GM06990 (cell line): ENCODE measurements at places on chromosomes 3 and 15.

GRCh38 chr3:88113311-88114162 lies 36.2 kb upstream of the C3orf38 start:
- no peak for DNase-seq

DNA sequence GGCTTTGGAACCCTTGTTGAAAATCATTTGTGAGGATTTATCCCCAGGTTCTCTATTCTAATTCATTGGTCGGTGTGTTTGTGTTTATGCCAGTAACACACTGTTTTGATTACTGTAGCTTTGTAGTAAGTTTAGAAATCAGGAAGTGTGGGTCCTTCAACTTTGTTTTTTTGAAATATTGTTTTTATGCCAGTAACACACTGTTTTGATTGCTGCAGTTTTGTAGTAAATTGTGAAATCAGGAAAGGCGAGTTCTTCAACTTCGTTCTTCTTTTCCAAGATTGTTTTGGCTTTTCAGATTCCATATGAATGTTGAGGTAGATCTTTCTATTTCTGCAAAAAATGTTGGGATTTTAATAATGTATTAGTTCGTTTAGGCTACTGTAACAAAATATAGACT lies 314.6 kb downstream of the RPLP1 start:
- DNase-seq: no peak

DNA sequence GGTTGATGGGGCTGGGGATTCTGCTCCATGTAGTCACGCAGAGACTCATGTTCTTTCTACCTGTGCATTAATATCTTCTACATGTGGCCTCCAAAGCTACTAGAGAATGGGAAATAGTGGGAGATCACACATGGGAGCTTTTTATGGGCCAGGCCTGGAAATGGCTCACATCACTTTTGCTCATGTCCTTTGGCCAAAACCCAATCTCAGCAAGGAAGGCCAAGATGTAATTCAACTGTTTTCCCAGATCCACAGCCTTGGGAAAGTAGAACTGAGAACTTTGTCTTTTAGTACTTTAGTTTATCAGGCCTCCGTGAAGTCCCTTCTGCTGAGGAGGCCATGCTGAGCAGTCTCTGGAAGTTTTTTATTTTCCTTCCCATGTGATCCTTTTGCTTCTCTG lies 73.2 kb upstream of the SLC4A7 start:
- DNase-seq: no peak

DNA sequence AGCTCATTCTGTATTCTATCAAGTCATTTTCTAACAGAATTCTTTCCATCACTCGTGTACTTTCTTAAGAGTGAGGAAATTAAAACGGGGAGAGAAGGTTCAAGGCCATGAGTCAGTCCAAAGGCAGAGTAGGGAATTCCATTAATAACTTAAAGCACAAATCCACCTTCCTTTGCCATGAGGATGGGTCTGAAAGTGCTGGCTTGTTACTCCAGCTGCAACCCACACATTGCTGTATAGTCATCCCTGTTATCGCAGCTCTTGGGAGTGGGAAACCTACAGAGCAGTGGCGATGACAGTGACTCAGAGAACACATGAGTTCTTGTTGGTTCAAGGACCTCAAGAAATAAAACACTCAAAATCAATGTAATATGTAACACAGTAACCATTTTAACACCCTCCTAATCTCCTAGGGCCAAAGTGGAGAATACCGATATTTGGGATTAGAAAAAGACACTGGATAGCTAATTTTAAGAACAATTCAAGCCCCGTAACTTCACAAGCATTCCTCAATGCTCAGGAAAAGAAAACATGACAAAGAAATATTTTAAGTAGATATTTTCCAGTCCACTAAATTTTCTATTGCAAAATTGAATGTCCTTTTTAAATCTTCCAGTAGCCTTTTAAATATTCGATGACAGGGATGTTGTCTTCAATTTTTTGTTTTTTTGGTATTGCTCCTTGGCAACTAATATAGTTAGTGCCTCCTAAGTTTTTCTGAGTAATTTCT lies 179.9 kb upstream of the THBS1 start:
- DNase-seq: no peak

GRCh38 chr3:114332342-114333179 lies 38.7 kb downstream of the TIGIT start:
- no peak for DNase-seq

DNA sequence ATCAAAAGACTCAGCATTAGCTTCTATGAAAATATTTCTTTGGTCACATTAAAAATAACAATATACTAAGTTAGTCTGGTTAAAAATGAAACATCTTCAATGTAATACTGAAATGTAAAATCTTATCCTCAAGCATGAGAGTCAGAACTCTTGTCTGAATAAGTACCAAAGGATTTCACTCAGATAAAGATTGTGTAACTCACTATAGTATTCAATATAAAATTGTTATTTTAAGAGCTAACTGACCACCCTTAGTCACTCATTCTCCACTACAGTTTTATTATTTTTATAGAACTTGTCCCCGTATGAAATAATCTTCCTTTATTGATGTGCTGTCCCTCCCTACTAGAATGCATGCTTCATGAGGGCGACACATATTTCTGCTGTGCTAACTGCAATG lies 426.3 kb downstream of the MECOM start:
- DNase-seq: no peak

DNA sequence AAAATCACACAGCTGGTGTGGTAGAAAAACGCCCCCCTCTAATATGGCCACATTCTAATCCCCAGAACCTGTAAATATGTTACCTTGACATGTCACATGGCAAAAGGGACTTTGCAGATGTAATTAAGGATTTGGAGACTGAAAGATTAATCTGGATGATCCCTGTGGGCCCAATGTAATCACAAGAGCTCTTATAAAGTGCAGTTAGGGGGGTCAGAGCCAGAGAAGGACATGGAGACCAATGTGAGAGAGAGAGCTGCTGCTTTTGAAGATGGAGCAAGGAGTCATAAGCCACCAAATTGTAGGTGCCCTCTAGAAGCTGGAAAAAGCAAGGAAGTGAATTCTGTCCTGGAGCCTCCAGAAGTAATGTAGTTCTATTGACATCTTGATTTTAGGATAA lies 152.6 kb downstream of the PEX5L start:
- no peak for DNase-seq

GRCh38 chr3:13479332-13479581 lies 849 bp upstream of the HDAC11 start:
- no peak for DNase-seq

GRCh38 chr15:83732196-83732595 lies 78.3 kb downstream of the ADAMTSL3 start:
- DNase-seq: no peak

DNA sequence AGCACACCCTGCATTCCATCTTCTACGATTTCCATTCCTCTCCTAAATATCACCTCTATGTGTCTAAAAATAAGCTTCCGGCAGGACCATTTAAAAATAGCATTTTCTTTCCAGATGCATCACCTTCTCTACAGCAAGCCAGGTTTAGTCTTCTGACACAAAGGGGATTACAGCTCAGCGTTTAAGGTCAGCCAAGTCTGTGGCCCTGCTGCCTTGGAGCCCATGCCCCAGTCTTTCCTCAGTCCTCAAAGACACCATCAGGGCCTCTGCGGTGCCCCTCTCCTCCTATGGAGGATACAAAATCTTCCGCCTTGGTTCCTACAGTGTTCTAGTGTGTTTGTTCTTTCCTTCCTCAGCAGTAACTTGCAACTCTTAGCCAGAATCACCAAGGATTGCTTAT lies 3.8 kb downstream of the SELENOS start:
- no peak for DNase-seq

DNA sequence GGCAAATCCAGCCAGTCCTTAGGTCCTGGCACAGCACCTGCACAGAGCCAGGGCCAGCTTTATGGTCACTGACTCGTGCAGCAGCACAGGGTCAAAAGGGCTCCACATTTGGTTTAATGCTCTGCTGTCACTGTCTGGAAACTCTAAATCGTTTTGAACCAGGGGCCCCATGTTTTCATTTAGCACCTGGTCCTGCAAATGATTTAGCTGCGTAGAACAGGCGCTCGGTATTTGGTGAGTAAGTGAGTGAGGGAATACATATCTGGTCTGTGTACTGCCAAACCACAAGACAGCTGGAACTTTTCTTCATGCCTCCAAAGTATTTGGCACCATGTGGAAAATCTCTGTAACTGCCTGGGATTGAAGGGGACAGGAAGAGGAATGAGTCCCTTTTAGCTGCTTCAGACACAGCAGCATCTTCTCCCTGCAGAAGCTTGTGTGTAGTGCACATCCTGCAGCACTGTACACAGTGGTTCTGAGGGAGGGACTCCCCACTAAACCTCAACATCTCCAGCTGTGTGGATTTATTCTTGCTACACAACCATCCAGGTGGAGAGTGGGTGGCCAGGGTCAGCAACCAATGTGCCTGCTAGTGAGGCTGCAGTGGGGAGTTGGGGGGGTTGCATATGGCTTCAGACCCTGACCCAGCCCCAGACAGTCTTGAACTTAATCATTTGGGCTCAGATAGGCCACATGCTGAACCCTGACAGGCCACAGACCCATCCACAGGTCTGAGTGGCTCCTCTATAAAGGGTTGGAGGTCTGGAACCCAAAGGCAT lies 1.1 kb downstream of the SH2D7 start:
- no peak for DNase-seq

DNA sequence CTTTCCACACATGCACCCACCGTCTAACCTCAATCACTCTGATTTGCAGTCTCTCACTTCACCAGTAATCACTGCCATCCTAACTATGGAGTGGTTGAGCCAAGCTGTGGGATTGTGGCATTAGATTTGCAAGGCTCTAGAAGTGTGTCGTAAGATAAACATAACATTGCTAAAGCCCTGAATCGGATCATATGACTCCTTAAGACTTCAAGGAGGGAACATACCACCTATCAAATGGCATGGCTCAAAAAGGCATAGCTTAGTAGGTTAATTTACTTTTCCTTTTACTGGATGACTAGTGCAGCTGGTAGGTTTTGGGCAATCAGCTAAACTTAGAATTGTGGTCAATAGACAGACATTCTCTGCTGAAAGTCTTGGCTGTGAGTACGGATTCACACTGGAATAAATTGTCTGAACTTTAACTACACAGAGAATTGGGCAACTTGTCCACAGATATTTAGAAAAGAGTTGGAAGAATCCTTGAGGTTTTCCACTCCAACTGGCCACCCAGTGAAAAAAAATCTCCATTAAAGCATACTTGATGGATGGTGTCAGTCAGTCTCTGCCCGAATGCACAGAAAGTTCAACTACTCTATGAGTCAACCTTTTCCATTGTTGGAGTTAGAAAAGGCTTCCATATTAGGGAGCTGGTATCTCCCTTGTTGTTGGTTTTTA lies 476.7 kb upstream of the CBLB start:
- no peak for DNase-seq

GRCh38 chr15:50685976-50686468 lies 575 bp downstream of the TRPM7 start:
- no peak for DNase-seq

DNA sequence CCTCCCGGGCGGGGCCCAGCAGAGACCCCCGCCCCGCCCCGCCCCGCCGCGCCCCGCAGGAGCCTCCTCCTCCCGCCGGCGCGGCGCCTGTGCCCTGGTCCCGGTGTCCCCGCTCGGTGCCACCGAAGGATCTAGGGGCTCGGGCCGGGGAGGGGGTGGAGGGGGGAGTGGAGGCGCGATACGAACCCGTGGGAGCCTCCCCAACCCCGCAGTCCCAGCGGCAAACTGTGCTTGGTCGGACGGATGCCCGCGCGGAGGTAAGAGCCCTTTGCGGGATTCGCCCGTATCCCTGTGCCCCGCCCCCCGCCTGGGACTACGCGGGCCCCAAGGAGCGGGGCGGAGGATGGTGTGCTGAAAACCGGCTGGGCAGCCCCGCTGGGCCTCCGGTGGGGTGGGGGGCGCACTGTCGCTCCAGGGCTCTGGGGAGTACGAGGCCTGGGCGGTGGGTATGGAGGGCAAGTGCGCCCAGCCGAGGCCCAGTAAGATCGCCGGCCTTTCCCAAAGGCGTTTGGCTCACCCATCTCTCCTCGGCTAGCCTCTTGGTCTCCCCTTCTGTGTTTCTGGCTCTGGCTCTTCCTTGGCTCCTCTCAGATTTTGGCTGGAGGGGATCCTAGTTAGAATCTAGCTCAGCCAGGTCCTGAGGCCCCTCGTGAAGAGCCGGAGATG lies 65.6 kb upstream of the POLG start:
- no peak for DNase-seq

GRCh38 chr3:100399341-100400071 lies 1.4 kb downstream of the TOMM70 start:
- no peak for DNase-seq

- DNase-seq: no peak
These were observed 74.6 kb upstream of the LEKR1 start for GRCh38 chr3:156751461-156752025.

DNA sequence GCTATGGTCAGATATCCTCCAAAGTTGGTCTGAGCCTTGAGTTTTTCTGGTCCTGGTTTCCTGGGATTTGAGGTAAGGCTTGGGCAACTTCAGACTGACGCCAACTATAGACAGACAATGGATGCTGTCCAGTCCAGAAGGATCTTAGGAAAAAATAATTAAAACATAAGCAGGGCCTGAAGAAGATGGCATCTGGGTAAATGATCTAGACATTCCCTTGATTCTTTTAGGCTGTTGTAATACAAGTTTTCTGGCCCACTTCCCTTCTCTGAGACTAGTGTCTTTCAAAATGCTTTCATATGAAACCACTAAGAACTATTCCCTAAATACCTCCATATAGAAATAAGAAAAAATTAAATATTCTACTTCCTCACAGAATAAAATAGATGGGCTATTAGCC lies 47.7 kb upstream of the PLXND1 start:
- no peak for DNase-seq

DNA sequence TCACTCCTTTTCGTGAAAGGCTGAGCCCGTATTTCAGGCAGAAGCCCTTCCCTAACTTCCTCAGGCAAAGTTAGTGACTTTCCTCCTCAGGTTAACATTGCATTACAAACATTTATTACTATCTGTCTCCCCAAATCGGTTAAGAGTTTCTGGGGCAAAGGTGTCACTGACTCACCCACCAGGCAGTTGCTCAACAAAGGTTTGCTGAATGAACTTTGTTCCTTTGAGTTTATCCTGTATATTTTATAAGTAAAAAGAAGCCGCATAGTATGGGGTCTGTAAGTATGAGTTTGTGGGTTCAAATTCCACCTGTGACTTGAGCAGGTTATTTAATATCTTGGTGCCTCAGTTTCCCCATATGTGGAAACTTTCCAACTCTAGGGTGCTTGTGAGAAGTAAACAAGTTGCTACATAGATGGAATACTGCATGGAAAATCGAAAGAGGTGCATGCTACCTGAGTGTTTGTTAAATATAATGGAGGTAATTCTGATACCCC lies 177.7 kb downstream of the THRB start:
- DNase-seq: no peak

DNA sequence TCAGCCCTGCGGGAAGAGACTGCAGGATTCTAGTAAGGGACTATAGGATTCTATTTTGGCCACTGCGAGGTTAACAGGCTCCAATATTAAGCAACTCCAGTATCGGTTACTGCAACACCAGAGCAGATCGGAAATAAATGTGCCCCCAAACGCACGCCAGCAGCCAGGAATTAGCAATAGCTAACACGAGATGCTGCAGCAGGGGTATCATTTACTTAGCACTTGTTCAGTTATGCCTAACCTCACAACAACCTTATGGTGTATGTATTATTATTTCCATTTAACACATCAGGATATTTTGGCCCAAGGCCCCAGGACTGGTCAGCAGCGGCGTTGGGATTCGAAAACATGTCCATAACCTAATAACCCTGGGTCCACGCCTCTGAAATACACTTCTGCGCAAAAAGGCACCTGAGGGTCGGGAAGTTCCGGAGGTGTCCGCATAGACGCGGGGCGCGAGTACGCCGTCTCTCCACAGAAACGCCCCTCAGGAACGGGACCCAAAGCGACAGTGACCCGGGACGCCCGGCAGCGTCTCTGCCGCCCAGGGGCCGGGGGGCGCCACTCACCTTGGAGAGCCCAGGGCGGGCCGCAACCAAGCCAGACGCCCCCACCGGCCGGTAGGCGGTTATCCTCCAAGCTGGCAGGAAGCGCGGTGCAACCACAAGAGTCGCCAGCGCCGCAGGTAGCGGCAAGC lies 681 bp downstream of the PIK3CB start:
- no peak for DNase-seq
